Hematopoietic multipotent progenitor cell treated with erythropoietin and hydrocortisone succinate and interleukin-3 and kit ligand, for 15 days (in vitro differentiated cells): ENCODE measurements at places on chromosomes 6 and 20.

- no peak for DNase-seq
These were observed 21.9 kb upstream of the PTPN1 start for GRCh38 chr20:50488236-50488806.

- DNase-seq: no peak
These were observed 151.1 kb upstream of the HDAC2 start for GRCh38 chr6:114121913-114122662.

GRCh38 chr6:8645212-8645611, 209.9 kb upstream of the SLC35B3 start:
- no peak for DNase-seq

- DNase-seq: no peak
These were observed 21.0 kb downstream of the KCNK5 start for GRCh38 chr6:39208223-39208739.

DNA sequence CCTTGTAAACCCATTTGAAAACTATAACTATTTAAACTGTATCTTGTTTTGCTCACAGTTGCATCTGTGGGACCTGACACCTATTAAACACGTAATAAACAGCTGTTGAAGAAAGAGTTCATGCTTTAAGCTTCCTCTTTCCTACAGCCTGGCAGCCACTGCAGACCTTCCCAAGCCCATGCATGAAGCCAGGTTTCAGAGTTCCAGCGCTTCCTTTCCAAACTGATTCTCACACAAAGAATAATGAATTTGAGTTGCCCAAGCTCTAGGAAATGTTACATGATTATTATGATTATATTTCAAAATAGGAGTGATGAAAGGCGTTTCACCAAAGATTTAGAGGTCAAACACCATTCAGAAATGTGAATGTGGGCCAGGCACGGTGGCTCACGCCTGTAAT, 3.7 kb downstream of the AGPAT4 start:
- DNase-seq: no peak

- no peak for DNase-seq
These were observed 364.8 kb downstream of the THBS2 start for GRCh38 chr6:168888786-168889345.

- no peak for DNase-seq
These were observed 12.2 kb downstream of the GTPBP2 start for GRCh38 chr6:43616725-43617472.

- DNase-seq: no peak
These were observed 271.1 kb upstream of the AGPAT4 start for GRCh38 chr6:161544801-161545480.

- no peak for DNase-seq
These were observed 713.2 kb upstream of the NRSN1 start for GRCh38 chr6:23412770-23413169.

- DNase-seq: no peak
These were observed 60.7 kb upstream of the ADGRG6 start for GRCh38 chr6:142241061-142241460.

GRCh38 chr6:121520337-121521163, 85.1 kb downstream of the GJA1 start:
- DNase-seq: no peak

- DNase-seq: no peak
These were observed 245.5 kb upstream of the ECI2 start for GRCh38 chr6:4380881-4381281.

DNA sequence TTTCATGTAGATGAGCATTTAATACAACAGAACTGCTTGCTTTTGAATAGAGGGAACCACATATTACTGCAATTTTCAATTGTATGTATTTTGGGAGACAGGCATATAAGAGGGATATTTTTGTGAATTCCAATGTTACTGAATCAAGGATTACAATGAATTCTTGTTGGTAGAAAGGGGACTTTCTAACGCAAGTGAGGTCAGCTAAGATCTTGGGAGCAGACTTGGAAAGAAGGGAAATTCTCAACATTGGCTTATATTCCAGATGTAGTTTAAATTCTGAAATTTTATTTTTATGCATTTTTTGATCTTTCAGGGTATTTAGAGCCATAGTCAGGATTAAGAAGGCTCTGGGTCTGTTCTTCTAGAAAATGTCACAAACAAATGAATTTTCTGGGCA, 43.3 kb upstream of the CTAGE9 start:
- no peak for DNase-seq

GRCh38 chr6:145051661-145052060, 683.7 kb downstream of the EPM2A start:
- DNase-seq: no peak

- DNase-seq: peak; percentile 15
These were observed 1.3 kb downstream of the KPNA5 start for GRCh38 chr6:116682334-116682712.

DNA sequence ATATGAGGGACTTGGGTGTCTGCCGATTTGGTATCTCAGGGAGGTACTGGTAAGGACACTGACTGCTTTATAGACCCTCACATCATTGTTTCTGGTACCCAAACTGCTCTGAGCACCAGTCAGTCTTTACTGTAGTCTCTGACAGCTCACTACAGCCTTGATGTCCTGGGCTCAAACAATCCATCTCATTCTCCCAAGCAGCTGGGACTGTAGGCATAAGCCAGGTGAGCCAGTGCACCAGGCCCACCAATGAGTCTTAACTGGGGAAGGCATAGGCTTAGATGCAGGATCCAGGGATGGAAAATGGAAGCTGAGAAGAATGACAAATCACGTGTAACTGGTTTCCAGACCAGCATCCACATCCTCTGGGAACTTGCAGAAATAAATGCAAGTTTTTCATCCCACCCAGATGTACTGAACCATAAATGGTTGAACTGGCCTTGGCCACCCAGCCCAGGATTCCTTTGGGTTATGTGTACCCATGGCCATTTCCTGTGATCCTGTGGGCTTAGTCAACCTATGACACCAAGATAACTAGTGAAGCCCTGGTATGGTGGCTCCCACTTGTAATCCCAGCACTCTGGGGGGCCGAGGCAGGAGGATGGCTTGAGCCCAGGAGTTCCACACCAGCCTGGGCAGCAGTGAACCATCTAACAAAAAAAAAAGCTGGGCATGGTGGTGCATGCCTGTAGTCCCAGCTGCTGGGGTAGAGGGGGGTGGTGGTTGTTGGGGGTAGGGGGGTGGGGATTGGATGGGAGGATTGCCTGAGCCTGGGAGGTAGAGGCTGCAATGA, 5.8 kb downstream of the TUBB start:
- no peak for DNase-seq

GRCh38 chr6:167707686-167708500, 118.8 kb upstream of the AFDN start:
- no peak for DNase-seq

GRCh38 chr20:47237715-47238114, 118.8 kb downstream of the ZMYND8 start:
- no peak for DNase-seq

- DNase-seq: no peak
These were observed 716.0 kb downstream of the HACE1 start for GRCh38 chr6:104143757-104144156.

DNA sequence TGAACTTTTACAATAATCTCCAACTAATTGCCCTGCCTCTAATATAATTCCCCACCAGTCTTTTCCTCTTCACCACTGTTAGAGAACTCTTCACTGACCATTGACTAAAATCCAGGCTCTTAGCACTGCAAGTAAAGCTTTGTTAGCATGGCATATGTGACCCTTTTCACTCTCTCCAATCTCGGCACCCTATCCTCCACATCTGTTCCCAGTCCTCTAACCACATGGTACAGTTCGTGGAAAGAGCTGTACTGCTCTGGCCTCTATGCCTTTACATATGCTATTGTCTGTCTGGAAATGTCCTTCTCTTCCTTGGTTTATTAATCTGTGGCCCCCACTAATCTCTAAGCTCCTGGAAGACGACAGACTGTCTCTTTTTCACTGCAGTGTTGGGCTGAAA, 63.0 kb upstream of the EIF2S2 start:
- DNase-seq: no peak

- no peak for DNase-seq
These were observed 891.3 kb downstream of the EYS start for GRCh38 chr6:64815718-64816117.

DNA sequence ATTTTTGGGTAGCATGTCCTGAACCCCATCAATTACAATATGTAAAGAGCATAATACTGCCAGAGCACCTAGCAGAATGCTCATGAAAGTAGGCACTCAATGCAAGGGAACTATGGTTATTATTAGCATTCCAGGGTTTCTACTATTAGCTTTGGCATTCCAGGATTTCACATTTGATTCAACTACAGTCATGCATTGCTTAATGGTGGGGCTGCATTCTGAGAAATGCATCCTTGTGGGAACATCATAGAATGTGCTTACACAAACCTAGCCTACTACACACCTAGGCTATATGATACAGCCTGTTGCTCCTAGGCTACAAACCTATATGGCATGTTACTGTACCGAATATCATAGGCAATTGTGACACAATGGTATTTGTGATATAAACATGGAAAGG, 247.8 kb downstream of the CD83 start:
- no peak for DNase-seq

- DNase-seq: no peak
These were observed 639 bp upstream of the RCAN2 start for GRCh38 chr6:46491628-46492547.

DNA sequence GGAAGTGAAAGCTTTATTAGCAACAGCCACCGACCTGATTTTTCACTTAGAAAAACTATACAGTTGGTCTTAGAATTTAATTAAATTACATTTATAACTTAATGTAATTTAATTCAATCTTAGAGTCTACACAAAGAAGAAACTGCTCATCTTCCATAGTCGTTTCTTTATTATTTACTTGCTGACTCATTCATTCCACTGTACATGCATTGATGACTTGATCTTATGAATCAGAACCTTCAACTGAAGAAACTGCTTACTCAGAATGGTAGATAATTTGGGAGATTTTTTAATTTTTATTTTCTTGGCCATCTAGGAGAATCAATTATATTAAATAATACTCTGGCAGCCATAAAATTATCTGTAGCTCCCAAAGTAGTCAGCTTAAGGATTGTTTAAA, 1021.6 kb upstream of the FLRT3 start:
- no peak for DNase-seq

- no peak for DNase-seq
These were observed 138.2 kb upstream of the ARMC2 start for GRCh38 chr6:108710030-108710429.

DNA sequence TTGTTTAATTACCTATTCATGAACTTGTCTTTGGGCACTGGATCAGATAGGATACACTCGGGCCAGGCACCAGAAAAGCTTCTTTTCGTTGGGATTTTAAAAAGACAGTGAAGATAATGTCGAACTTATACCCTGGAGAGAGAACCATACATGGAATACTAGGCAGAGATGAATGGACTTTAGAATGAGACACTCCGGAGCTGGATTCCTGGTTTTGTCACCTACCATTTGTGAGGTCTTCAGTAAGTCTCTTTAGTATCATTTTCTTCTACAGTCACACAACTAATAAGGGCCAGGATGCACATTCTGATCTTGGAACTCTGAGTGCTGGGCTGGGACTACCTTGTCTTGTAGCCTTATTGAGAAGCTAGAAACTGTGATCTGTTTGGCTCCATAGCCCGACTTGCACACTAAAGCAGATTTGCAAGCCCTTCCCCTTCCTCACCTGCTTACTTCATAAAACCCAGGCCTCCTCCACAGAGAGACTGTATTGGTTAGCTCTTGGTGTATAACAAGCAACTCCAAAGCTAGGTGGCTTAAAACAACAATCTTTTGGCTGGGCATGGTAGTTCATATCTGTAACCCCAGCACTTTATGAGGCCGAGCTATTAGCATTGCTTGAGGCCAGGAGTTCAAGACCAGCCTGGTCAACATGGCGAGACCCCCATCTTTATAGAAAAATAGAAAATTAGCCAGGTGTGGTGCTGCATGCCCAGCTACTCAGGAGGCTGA, 7.4 kb upstream of the IFT52 start:
- no peak for DNase-seq

GRCh38 chr6:44073612-44074438, 53.4 kb downstream of the MRPL14 start:
- DNase-seq: peak; percentile 41

DNA sequence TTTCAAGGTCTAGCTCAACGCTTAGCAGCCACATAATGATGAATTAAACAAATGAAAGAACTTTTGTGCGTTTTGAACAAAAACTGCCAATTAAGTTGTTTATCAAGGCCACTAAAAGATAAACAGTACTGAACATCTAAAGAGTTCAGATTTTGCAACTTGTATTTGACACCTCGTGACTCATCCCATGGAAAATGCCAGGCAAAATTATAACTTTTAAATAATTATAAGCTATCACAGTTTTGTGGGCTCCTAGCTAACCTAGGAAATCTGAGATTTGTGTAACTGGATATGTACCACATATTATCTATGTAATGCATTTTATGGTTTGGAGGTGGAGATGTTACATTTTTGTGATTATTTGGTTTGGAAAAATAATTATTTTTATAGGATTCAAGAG, 9.6 kb upstream of the BAG2 start:
- DNase-seq: no peak

- no peak for DNase-seq
These were observed 1.9 kb downstream of the EBF4 start for GRCh38 chr20:2694519-2694918.

DNA sequence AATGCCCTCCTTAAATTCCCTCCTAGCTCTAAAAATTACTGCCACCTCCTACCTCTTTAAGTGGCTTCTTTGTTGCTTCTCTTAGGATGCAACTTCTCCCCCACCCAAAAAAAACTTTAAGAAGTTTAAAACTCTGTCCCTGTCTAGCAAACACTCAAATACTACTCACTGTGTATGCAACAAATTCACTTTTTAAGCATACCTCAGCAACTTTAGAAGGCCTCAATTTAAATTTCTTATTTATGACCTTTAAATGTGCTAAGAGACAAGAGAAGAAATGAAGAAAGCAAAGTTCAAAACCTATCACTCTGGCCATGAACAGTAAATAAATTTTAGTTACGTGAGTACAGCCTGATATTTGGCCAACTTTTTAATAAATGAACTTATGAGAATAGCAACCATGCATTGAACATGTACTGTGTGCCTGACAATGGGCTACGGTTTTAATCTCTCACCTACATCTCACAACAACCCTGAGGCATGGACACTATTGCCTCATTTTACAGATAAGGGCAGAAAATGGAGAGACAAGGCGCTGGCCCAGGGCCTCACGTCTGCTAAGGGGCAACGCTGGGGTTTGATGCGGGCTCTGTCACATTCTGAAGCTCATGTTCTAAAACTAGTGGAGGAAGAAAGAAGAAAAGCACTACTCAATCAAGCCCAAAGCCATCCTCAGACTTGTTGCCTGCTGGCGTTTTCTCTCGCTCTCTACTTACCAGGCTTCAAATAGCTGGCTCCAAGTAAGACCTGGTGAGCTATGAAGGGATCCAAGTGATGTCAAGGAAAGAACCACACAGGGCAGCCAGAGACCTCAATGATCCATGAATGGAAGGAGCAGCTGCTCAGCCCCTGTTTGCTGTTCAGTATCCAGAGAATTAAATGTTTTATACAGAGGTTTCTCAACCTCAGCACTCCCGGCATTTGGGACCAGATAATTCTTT, 99.8 kb downstream of the TBC1D7 start:
- DNase-seq: no peak

DNA sequence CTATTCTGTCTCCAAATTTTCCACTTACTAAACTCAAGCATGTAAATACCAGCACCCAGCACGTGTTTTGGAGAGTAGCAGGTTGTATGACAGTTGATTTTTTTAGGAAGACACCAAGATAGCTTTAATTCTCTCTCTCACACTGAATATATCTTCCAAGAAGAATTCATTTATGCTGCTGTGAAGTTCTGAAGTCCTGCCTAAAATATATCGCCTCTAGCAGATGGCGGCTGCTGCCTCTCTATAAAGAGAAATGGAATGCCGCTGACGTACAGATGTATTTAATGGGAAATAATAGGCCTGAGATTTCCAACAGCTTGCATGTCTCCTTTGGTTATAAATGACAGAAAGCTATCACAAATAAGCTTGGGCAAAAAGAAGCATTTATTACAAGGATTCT, 74.7 kb downstream of the PFDN4 start:
- DNase-seq: no peak
